ENCODE measurements at places on chromosomes 13 and 19. TPM values are rescaled to one million over a fixed set of nuclear protein-coding genes. Genes with fewer than 3 reads are reported as not detected.

DAPK3 gene
- total RNA-seq: 269 TPM

SGCG gene
- total RNA-seq: 131 TPM

NTF4 gene
- total RNA-seq: not detected

ZFP82 gene
- 2.2 TPM for total RNA-seq

- no peak for DNase-seq
These were observed 6.0 kb downstream of the SSC5D start for GRCh38 chr19:55494172-55494761.

GRCh38 chr13:51064753-51065152 lies 46.3 kb downstream of the C13orf42 start:
- DNase-seq: no peak

DNA sequence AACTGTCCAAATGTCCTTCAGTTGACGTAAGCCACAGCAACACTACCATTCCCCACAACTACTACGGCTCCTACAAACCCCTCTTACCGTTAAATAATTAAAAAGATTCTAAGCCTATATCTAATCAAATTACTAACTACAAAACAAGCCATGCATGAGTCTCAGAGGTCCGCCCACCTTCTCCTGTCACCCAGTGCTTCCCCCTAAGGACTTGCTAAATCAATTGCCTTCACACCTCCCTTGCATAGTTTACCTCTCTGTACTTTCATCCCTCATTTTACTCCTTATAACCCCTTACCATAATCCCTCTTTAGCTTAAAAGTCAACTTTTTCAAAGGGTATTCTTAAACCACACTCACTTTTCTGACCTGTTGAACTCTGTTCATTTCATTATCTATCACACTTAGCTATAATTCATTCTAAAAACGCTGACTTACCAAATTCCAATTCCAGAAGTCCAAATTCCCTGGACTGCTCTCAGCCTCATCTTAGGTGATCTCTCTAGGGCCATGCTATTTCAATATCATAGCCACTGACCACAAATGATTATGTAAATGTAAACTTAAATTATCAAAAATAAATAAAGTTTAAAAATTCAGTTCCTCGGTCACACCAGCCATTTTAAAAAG lies 187.8 kb downstream of the DIAPH3 start:
- DNase-seq: no peak
